Activated naive CD4-positive, alpha-beta T cell treated with anti-CD3 and anti-CD28 coated beads for 36 hours (primary cell): ENCODE measurements at places on chromosomes 11 and 22. TPM values are rescaled to one million over a fixed set of nuclear protein-coding genes. Genes with fewer than 3 reads are reported as not detected.

The MTMR3 gene
- 26.0 TPM for total RNA-seq

The ELFN2 gene
- total RNA-seq: 0.79 TPM

The BIRC3 gene
- total RNA-seq: 100 TPM

The CEND1 gene
- total RNA-seq: not detected

The TRIM29 gene
- total RNA-seq: not detected

The FOSL1 gene
- total RNA-seq: 8.2 TPM

The TMEM45B gene
- 3.9 TPM for total RNA-seq

The OR4C3 gene
- total RNA-seq: not detected
